ENCODE measurements at places on chromosomes 1 and 21.

GRCh38 chr1:244393604-244394176, 58.0 kb downstream of the ADSS2 start:
- DNase-seq = no peak

GRCh38 chr1:175536369-175536768, 207.0 kb downstream of the TNR start:
- no peak for DNase-seq

- DNase-seq = no peak
Measured at GRCh38 chr1:188017921-188018320, 1189.2 kb downstream of the PLA2G4A start.

GRCh38 chr21:25960402-25960801, 210.2 kb downstream of the APP start:
- DNase-seq = no peak

DNA sequence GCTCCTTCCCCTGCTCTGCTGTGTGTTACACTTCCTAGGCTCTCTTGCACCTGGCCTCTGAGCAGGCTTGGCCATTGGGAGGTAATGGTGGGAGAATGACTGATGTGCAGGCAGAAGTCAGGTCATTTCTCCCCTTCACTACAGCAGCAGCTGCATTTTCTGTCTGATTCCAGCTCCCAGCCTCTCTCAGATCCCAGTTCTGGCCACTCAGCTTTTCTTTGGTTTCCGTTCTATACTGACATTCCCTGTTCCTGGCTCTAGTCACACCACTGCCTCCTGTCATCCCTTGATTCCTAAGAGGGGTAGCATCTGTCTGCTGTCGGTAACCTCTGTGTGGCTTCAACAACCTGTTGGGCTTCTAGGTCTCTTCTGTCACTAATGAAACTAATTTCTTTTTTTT, 127.7 kb upstream of the HOOK1 start:
- no peak for DNase-seq

GRCh38 chr1:156880473-156880872, 13.0 kb upstream of the PEAR1 start:
- DNase-seq = no peak

- DNase-seq = no peak
Measured at GRCh38 chr1:26477446-26478152, 5.4 kb downstream of the HMGN2 start.

- no peak for DNase-seq
Measured at GRCh38 chr1:225812488-225813213, 2.7 kb downstream of the EPHX1 start.

DNA sequence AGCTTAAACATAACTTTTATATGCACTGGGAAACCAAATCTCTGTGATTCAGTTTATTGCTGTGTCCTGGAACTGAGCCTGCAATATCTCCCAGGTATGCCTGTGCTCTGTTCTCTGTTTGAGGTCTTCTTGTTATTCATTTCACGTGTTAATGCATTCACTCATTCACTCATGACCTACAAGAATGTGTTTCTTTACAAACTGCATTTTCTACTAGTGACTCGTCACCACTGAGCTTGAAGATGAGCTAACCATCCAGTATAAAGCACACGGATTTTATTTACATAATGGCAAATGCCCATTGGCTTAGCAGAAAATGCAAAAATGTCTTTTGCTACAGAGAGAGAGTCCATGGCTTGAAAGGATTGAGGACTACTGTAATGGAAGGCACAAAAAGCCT, 75.0 kb upstream of the DUSP10 start:
- no peak for DNase-seq

DNA sequence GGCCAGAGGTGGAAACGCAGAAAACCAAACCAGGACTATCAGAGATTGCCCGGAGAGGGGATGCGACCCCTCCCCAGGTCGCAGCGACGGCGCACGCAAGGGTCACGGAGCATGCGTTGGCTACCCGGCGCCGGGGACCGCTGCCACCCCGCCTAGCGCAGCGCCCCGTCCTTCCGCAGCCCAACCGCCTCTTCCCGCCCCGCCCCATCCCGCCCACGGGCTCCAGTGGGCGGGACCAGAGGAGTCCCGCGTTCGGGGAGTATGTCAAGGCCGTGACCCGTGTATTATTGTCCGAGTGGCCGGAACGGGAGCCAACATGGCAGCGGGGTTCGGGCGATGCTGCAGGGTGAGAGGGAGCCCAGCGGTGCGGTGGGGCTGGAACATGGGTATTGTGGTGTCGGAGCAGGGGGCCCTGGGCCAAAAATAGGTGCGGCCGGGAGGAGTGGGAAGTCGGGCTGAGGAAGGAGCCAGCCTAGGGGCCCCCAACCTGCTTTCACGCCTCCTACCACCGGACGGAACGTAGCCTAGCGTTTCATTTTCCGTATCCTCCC, at the start of gene ACADM:
Gene ACADM (plus strand): TSS at position 238 of the 551 bp plus-strand sequence. CDS start 79 bp downstream, at position 317.
- DNase-seq = peak; percentile 91

DNA sequence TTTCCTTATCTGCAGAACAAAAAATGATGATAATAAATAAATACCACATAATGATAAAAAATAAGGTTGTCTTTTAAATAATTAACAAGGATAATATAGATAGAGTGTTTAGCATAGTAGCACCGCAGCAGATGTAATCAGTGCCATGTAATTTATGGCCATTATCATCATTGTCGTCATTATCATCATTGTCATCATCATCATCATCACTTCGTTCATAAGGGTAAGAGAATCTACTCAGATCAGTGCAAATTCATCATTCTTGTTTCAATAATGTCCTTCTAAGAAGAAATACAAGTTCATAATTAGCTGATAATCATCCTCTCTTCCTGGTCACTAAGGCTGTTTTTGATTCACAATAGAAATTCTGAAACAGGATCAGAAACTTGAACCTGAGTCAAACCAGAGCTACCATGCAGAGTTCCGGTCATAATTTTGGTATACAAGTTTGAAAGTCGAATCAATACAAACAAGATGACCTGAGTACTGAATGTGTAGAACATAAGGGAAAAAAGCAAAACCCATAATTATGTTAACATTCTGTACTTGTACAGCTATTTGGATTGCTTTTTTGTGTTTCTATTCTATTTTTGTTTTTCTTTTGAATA, 172.0 kb downstream of the LRRC40 start:
- no peak for DNase-seq

DNA sequence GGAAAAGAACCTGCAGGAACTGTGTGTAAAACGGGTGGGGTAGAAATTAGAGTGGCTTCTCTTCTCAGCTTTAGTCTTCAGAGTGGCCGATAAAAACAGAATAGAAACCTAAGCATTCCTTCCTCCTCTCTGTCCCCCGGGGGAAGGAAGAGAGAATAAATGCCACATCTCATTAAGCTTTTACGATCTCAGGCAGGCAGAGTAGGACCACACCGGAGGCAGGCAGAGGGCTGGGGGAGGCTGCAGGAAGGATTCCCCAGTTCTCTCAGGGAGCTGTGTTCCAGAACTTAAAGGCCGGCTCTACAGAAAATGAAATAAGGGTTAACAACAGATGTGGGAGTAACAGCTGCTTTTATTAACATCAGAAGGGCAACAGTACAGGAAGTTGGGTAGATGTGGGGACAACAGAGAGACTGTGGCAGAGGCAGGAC, 24.5 kb upstream of the MEF2D start:
- DNase-seq = no peak

- DNase-seq = no peak
Measured at GRCh38 chr1:222739929-222740328, 2.9 kb downstream of the FAM177B start.

- DNase-seq = no peak
Measured at GRCh38 chr21:18951271-18952038, 547.9 kb upstream of the TMPRSS15 start.

DNA sequence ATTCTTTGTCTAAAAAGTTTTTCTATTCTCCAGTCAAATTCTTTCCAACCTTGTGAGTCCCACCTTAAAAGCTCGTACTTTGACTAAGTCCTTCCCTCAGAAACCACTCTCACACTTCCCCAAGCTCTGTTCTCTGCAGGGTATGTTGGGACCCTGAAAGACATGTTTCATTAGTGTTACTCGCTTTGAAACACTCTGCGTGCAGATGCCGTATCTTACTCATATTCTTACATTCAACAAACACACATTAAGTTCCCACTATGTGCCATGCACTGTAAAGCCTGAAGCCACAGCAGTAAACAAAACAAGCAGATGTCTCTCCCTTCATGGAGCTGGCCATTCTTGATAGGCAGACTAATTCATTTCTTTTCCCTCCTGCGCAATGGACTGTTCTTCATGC, 229.7 kb downstream of the RERE start:
- DNase-seq = no peak

GRCh38 chr21:17828223-17828622, 9.1 kb upstream of the C21orf91 start:
- DNase-seq = no peak

DNA sequence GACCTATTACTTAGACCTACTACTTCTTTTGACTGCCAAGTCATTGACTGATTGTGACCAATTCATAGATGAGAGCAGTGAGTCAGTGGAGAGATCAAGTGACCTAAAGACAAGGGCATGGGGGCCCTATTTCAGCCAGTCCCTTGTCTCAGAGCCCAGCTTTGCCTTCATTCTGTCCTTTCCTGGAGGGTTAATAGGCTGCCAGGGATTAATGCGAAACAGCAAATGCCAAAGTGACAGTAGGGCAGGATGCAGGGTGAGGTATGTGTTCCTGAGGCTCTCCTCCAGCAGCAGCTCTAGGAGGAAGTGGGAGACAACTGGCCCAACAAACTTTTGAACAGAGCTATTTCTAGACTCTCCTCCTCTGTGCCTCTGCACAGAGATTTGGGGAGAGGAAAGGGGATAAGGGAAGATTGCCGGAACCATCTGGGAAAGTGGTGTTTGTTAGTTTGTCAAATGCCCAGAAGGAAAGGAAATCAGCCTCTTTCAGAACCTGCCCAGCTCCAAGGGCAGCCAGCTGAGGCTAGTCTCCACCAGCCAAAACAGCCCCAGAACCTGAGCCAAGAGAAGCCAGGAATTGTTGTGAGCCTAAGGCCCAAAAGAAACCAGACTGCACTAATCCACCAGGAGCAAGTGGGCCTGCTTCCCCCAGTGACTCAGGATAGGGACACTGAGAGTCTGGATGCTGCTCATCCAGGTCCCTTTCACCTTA, 4.9 kb upstream of the S100A3 start:
- DNase-seq = no peak

DNA sequence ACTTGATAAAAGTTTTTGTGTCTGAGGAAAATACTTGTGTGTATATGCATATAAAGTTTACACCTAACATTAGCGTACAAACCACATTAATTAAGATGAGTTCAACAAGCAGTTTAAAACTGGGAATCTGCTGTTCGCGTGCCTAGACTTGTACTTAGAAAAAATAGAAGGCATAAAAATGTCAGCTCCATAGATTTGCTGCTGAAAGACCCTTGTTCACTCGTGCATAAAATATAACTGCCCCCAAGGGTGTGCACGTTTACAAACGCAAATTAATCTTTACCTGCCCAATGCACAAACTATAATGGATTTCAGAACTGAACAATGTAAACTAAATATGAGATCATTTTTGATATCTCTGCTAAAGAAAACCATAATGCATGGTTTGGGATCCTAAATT, 392.3 kb upstream of the ADGRL2 start:
- no peak for DNase-seq

DNA sequence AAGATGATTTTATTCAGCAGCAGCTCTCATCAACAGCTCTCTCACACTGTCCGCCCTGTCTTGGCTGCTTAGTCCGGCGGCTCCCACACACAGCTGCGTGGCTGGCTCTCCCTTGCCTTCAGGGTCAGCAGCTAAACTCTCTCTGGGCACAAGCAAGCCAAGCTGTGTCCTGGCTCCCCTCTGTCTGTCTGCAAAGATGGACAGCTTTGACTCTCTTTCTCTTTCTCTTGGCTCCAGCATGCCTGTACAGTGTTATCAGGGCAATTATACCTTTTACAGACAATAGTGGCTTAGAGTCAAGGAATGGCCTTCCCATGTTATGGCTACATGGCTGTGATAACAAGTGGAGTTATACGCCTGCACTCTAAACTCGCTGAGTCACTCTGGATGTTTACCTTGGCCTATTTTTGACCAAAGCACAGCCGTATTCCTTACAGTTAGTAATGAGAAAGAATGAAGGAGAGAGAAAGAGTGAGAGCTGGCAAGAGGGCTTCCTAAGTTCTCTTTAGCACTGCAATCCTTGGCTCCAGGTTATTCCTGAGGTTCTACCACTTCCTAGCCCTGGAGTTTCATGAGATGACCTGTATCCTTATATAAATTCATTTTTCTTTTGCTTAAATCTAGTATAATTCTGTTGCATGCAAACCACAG, 59.9 kb upstream of the ZSWIM5 start:
- no peak for DNase-seq

GRCh38 chr1:33010932-33011731, 25.6 kb downstream of the AK2 start:
- no peak for DNase-seq

DNA sequence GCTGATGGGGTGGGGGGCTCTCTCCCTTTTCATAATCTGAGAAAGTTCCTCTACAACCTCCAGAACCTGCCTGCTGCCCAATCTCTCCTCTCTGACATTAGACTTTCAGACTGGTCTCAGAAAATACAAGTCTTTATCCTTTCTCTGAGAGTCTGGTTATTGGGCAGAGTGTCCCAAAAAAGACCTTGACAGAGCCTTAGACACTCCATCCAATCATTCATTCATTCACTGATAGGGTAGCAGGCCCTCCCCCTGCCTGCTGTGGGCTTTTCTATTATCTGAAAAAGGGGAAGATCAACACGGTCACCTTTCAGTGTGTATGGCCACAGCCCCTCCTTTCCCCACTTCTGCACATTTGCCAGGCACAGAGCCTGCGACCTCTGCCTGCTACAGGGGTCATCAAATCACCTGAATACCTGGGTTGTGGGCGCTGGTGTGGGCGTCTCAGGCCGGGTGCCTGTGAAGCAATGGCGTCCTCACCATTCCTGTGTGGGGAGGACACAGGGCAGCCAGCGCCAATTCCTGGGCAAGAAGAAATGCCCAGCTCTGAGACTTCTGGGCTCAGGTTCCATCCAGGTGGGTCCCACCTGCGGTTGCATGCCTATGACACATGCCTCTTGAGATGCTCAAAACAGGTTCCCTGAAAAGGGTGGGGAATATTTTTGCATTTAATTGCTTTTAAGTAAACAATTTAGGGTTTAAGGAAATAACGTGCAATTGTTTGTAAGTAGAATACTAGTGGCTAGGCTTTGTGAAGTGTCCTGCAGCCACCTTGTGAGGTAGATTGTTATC, 52.8 kb downstream of the ELK4 start:
- DNase-seq = no peak

- DNase-seq = no peak
Measured at GRCh38 chr1:228226141-228226874, 18.5 kb downstream of the OBSCN start.

- DNase-seq = peak; percentile 64
Measured at GRCh38 chr1:175824079-175824478, 80.7 kb upstream of the TNR start.

DNA sequence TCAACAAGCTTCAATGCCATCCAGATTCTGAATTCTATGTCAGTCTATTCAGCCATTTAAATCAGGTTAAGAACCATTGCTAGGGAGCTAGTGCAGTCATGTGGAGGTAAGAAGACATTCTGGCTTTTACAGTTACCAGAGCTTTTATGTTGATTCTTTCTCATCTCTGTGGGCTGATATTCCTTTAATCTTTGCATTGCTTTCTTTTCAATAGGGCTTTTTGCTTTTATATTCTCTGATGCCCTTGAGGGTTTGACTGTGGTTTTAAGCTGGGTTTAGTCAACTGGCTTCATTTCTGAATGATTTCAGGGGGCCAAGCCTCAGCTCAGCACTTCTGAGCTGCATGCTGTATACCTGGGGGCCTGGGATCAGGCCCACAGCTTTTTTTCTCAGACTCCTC, 51.0 kb upstream of the GORAB start:
- no peak for DNase-seq

- DNase-seq = no peak
Measured at GRCh38 chr1:61572046-61572445, 152.9 kb downstream of the TM2D1 start.

All from liver (tissue), 10 donors.